ENCODE measurements at places on chromosomes 2 and 18. TPM values are rescaled to one million over a fixed set of nuclear protein-coding genes. Genes with fewer than 3 reads are reported as not detected.

GRCh38 chr2:80105015-80105640, 199.4 kb downstream of the LRRTM1 start:
- no peak for DNase-seq

- DNase-seq, result no peak
Measured at GRCh38 chr2:117949806-117950205, 64.1 kb downstream of the CCDC93 start.

GRCh38 chr2:111157798-111158197, 37.1 kb downstream of the BCL2L11 start:
- no peak for DNase-seq

GRCh38 chr2:38073211-38074057, 2.5 kb downstream of the CYP1B1 start:
- DNase-seq, result no peak

- DNase-seq, result peak; percentile 48
Measured at GRCh38 chr2:241775223-241776177, 1.1 kb upstream of the GAL3ST2 start.

- no peak for DNase-seq
Measured at GRCh38 chr2:239266779-239267287, 134.0 kb downstream of the HDAC4 start.

- DNase-seq, result no peak
Measured at GRCh38 chr2:40550085-40550484, 98.2 kb upstream of the SLC8A1 start.

DNA sequence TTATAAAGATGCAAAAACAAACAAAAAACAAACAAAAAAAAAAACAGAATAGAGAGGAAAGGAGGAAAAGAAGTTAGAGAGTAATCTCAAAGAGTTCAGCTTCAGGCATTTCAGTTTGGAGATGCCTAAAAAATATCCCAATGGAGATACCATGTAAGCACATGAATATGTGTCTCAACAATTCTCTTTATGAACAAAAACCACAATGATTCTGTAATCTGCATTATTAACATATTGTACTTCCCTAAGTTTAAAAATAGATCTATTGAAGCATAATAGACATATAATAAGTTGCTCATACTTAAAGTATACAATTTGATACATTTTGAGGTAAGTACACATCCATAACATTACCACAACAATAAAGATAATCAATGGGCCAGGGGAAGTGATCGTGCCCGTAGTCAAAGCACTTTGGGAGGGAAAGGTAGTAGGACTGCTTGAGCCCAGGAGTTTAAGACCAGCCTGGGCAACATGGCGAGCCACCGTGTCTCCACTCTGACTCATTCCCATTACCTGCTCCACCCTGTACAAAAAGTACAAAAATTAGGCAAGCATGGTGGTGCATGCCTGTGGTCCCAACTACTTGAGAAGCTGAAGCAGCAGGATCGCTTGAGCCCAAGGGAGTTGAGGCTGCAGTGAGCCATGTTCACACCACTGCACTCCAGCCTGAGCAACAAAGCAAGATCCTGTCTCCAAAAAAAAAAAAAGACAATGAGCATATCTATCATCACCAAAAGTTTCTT, 158.9 kb downstream of the ATAD2B start:
- no peak for DNase-seq

- DNase-seq, result no peak
Measured at GRCh38 chr2:236675526-236675925, 105.9 kb downstream of the ACKR3 start.

- no peak for DNase-seq
Measured at GRCh38 chr2:141207036-141207385, 923.8 kb downstream of the LRP1B start.

DNA sequence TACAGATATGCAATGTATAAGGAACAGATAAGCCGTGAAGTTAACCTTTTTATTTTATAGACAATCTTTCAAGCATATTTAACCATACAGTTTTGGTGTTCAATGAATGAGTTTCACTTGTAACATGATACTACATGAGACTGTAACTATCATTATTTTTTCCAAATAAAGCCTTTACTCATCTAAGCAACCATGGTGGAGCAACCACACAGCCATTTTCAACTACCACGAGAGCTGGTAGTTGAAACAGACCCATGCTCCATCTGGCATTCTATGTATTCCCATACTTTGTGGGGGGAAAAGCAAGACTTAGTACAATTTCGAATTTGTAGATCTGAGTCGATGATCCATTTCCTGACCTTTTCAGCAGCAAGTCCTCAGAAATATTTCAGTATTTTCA, 159.3 kb upstream of the RND3 start:
- no peak for DNase-seq

DNA sequence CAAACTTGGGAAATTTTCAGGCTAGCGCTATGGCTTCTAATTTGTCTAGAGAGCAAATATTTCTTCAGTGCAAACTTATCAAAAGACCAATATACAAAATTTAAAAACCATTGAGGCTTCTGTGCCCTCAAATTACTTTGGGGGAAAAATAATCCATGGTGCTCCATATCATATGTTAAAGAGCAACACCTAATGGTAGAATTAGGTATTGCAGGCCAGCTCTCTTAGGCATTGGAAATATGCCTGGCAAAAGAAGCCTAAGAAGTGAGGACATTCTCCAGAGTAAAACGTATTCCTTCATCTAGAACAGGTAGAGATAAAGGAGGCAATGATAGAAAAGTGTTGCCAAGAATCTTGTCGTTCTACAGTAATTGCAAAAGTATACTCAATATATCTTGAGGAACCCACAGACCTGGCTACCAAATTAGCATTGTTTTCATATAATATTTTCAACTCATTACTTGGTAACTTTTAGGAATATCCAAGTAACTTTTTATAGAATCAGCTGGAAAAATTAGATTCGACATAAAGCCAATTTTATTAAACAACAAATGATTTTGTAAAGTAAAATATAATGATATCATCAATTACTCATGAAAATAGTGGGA, 401.1 kb downstream of the BCL11A start:
- no peak for DNase-seq

DNA sequence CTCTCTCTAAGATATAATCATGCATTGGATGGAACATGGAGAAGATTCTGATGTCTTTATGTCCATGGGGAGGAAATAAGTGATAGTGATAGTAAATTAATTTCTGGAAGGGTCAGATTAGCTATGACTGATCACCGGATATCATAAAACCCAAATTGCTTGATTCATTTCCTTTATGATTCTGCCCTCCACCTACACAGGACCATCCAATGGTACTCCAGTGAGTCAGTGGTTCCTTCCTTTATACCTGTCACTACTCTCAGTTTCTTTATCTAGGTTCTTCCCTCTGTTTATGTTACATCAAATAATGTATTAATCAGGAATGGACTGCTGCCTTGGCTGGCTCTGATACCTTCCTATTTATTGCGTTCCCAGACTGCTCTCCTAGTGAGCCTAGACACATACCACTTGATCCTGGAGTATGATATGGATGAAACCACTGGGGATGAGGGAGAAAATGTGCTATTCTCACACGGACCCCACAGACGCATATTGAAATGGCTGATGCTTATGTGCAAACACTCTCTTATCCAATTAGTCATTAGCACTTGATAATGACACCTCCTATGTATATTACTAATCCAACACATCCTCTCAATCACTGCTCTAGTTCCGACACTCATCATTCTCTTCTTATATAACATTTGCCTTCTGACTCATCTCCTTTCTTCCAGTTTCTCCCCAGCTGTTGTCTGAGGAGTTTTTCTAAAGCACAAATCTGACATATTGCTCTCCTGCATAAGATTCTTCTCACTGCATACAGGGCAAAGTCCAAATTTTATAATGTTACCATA, 315.6 kb downstream of the INSIG2 start:
- DNase-seq, result no peak

- no peak for DNase-seq
Measured at GRCh38 chr2:36354811-36355150, 797 bp upstream of the CRIM1 start.

DNA sequence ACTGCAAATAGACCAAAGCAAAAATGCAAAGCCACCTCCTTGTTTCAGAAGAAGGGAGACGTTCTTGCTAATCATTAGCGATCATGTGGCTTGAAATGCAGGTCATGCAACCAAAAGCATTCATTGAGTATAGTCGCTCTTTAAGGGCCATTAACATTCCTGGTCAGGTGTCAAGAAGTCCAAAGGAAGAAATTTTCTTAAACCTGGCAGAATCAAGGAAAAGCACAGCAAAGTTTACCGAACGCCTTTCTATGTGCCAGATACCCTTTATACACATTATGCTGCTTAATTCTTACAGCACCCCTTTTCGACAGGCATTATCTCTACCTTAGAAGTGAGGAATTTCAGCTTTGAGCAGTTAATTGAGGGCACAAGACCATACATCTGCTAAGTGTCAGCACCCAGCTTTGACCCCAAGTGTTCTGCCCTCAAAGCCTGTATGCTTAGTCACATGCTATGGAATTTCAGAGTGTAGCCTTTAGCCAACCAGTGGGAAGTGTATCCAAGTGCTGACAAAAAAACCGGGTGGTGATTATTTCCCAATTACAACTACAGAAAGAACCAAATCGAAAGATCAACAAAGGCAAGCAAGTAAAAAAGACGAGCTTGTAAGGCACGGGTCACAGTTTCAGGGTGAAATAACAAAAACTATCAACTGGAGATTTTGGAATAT, 70.8 kb downstream of the EPHA4 start:
- DNase-seq, result no peak

- no peak for DNase-seq
Measured at GRCh38 chr2:4381773-4382172, 678.4 kb downstream of the DCDC2C start.

GRCh38 chr2:2698182-2699120, 367.4 kb upstream of the MYT1L start:
- DNase-seq, result peak; percentile 23

GRCh38 chr2:118779362-118779761, 68.1 kb downstream of the EN1 start:
- no peak for DNase-seq

DNA sequence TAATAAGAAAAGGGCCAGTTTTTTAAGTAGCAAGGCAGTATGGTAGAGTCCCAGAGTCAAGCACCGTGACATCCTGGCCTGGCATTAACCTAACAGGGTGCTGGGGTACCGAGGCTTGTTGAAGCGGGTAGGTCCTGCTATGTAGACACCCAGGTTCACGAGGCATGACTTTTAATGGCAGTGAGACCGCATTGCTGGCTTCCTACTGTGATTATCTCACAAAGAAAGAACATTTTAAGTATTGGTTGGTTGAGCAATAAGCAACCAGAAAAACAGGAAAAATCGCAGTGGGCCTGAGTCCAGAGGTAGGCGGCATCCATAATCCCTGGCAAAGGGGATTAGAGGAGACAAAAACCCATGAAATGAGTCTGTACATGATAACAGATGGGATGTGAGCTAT, 927.9 kb upstream of the ACVR2A start:
- DNase-seq, result peak; percentile 15

Gene MLPH
- 5.8 TPM for polyA plus RNA-seq

Gene LAMA1
- polyA plus RNA-seq, result 75.1 TPM

Gene PTPRN
- polyA plus RNA-seq, result 0.27 TPM

Gene REEP1
- 2.7 TPM for polyA plus RNA-seq

Gene FZD7
- 65.9 TPM for polyA plus RNA-seq

Gene CYP27A1
- polyA plus RNA-seq, result 48.3 TPM
